Stimulated activated CD4-positive, alpha-beta T cell treated with anti-CD3 and anti-CD28 coated beads, Interleukin-15, amount 100 ng/mL, for 1 hour (primary cell): ENCODE measurements at places on chromosomes 7 and 10.

- no peak for DNase-seq
Measured at GRCh38 chr10:29397221-29397620, 108.4 kb downstream of the LYZL1 start.

- DNase-seq, result no peak
Measured at GRCh38 chr7:18399436-18400235, 95.9 kb upstream of the HDAC9 start.

- no peak for DNase-seq
Measured at GRCh38 chr10:50387732-50388073, 136.4 kb upstream of the ASAH2 start.

- no peak for DNase-seq
Measured at GRCh38 chr10:16316733-16317390, 119.9 kb upstream of the PTER start.

GRCh38 chr7:133571076-133571475, 318.2 kb downstream of the EXOC4 start:
- no peak for DNase-seq

- DNase-seq, result no peak
Measured at GRCh38 chr7:123011766-123012369, 16.4 kb upstream of the TAS2R16 start.

DNA sequence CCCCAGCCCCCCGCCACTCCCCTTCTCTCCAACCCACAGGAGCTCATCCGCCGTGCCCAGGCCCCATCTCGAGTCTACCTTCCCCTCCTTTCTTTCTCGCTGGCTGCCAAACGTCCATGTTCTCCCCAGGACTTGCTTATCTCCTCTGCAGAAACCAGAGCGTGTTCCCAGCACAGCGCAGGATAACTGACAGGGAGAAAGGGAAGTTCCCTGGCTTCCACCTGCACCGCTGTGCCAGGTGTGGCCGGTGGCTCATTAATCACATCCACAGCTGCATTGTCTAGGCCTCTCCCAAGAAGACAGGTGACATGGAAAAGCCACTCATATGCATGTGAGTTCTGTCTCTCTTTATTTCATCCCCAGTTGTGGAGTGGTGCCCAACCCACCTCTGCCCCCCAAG, 113.2 kb downstream of the ITIH5 start:
- DNase-seq, result no peak

- DNase-seq, result no peak
Measured at GRCh38 chr7:17133977-17134376, 164.5 kb upstream of the AHR start.

DNA sequence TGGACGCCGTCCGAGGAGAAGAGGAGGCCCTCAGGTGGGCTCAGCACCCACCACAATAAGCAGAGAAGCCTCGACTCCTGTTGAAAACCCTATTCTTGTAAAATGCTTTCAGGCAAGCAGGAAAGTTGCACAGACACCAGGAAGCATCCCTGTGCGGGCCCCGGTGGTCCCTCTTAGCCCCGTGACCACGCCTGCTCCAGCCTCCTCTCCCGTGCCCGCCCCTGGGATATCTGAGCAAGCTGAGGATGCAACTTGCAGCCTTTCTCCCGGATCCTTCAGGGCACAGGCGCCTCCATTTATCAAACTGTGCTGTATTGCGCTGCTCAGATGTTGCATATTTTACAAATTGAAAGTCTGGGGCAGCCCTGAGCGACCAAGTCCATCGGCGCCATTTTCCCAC, 72.7 kb downstream of the CFAP46 start:
- DNase-seq, result no peak

GRCh38 chr7:131508754-131509486, 47.5 kb downstream of the PODXL start:
- no peak for DNase-seq

DNA sequence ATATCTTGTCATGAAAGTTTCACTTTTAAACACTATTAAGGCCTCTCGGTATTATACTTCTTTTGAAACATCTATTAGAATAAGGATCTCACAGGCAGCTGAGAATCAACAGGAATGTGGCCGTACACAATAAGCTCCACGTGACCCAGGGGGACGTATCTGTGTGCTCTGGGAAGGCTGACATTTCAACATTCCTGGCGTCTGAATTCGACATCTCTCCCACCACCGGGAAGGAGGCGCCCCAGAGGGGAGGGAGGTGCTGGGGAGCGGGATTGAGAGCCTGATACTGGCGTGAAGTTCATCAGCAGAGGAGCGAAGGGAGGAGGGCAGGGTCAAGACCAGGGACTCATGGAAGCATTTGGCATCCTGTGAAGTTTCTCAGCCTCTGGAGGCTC, 401.3 kb downstream of the DNAJB6 start:
- no peak for DNase-seq
